Transverse colon (tissue), 4 donors: ENCODE measurements at places on chromosomes 5 and 9. TPM values are rescaled to one million over a fixed set of nuclear protein-coding genes. Genes with fewer than 3 reads are reported as not detected.

The IL9 gene
- total RNA-seq = not detected

The NR4A3 gene
- total RNA-seq = 0.48 TPM

The IFNA21 gene
- total RNA-seq = not detected

The POMT1 gene
- total RNA-seq = 37.5 TPM

The CDH12 gene
- total RNA-seq = not detected

The FOXD4L6 gene
- not detected for total RNA-seq

The BOD1 gene
- 38.6 TPM for total RNA-seq

DNA sequence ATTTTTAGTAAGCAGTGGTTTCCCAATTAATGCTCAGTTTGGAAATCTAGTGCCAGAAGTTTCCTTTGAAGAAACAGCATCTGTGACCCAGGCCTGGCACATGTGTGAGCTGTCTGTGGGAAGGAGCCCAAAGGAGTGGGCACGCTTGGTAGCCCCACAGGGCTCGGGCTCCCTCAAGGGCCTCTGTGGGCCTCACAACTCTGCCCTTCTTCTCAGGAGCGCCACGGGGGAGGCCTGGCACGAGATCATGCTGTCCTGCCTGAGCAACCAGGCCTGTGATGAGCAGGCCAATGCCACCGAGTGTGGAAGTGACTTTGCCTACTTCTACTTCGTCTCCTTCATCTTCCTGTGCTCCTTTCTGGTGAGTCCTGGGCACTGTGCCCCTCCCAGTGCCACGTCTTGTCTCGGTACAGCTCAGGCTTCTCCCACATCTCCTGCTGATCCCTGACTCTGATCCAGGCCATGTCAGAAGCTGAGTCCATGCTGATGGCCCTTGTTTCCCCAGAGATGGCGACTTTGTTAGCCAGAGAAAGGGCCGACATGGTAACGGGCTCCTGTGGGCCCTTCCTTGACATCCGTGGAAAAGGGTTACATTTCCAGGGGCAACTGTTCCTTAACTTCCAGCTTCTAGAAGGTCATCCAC lies 200.4 kb downstream of the CACNA1B start:
- DNase-seq = no peak

GRCh38 chr5:75472973-75473372 lies 38.5 kb downstream of the CERT1 start:
- DNase-seq = no peak

- DNase-seq = no peak
Measured at GRCh38 chr9:129471201-129472019, 149.5 kb downstream of the C9orf50 start.

GRCh38 chr9:97503862-97504210 lies 2.4 kb downstream of the TMOD1 start:
- no peak for DNase-seq

DNA sequence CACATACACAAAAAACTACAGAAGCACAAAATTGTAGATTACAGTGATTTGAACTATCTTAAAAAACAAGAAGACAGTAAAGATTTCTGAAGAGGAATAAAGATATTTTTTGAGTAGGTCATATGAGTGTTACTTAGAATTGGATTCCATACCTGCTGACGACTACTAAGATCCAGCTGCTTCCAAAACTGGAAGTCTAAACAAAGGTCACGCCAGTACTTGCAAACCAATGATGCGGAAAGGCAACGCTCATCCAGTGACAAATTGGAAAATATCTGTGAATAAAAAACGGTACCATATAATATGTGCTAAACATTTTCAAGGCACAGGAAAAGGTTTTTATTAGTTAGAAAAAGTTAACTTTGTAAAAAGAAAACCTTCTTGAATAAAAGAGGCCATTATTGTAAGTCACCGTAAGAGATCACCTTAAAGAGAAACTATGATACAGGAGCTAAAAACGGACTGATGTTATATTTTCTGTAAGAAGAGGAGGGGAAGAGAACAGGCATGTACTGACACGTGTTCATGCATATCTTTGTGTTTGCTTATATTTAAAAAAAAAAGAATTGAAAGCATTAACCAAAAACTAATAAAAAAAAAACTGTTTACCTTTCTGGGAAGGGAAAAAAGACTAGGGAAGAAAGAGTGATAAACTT lies 14.1 kb downstream of the FBXL17 start:
- no peak for DNase-seq

DNA sequence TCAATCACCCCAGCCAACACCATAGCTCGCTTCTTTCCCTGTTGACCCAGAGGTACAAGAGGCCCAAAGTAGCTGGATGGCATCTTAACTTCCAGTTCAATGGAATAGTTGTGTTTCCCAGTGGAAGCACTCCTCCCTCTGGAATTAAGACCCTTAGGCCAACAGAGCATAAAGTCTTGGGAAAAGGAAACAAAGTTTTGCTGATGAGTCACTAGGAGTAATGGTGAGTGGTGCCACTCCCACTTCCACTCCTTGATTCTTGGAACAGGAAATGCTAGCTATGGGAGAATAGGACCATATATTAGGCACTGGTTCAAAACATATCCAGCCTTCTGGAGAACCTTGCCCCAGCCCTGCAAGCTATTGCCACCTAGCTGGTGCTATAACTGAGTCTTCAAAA lies 44.7 kb upstream of the LMX1B start:
- DNase-seq = no peak

- DNase-seq = peak; percentile 12
Measured at GRCh38 chr5:36301858-36302603, at the start of gene RANBP3L. Gene RANBP3L, minus strand, starts transcription at chr5:36301902. Its CDS starts 486 bp downstream, at chr5:36301416.

GRCh38 chr9:114155995-114156656 lies 789 bp downstream of the COL27A1 start:
- no peak for DNase-seq

GRCh38 chr5:174612686-174613085 lies 111.7 kb upstream of the MSX2 start:
- DNase-seq = no peak

DNA sequence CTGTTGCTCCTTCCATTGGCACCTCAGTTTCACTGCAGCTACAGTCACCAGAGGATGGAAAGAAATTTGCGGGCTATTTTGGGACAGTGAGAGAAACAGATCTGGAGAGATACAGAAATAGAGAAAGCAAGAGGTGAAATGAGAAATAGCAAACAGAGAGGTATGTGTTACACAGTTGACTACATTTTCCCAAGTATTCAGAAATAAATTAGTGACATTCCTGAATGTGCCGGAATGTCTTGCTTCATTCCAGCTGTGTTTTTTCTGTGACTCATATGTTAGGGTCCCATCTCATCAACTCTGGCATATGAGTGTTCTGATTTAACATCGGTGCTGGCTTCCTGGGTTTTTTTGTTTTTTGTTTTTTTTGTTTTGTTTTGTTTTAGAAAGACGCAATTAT lies 63.8 kb upstream of the ZNF462 start:
- DNase-seq = no peak

GRCh38 chr5:74177961-74178360 lies 462.6 kb downstream of the ENC1 start:
- no peak for DNase-seq

DNA sequence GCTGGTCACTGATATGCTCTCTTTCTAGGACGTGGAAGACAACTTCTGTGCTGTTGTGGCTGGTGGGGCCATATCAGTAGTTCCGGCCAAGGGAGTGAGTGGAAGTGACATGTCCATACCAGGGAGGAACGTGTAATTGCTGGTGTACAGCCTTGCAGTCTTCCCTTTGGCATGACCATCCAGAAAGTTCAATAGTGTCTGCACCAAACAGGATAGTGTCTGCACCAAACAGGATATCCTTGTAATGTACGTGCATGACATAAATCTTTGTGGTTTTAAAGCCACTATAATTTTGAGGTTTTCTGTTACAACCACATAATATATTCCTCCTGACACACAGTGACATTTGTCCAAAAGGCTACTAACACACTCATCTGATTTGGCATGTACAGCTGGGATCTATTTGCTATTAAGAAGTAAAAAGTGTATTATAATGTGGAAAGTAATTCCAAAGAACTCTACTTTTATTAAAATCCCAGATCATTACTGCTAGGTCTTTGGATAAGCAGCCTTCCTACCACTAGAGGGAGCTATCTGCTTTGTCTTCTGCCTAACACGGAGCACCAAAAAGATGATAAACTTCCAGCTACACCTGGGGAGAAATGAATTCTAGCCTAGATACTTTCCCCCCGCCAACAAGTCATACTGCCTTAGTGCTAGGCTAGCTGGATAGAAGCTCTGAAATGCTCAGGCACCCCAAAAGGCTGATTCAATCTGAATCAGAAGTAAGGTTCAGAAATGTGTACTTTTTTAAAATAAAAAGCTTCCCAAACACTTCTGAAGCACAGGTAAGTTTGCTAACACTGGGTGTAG lies 52.7 kb downstream of the RNF145 start:
- DNase-seq = peak; percentile 10

- no peak for DNase-seq
Measured at GRCh38 chr5:72572236-72572765, 65.1 kb upstream of the ZNF366 start.
